Purkinje cell (primary cell): ENCODE measurements at places on chromosomes 16 and 17. TPM values are rescaled to one million over a fixed set of nuclear protein-coding genes. Genes with fewer than 3 reads are reported as not detected.

The EVPLL gene
- polyA plus RNA-seq, result not detected in 2 replicates

The SOX8 gene
- polyA plus RNA-seq, result 0.12 and 0.13 TPM in 2 replicates

The LRRC45 gene
- not detected in 2 replicates for polyA plus RNA-seq

The ADAM11 gene
- 1.5 TPM in 1 of 2 replicates, not detected in the other for polyA plus RNA-seq

The MT4 gene
- not detected in 2 replicates for polyA plus RNA-seq

The NXN gene
- polyA plus RNA-seq, result 0.11 TPM in 1 of 2 replicates, not detected in the other

The TBC1D3G gene
- 0.18 TPM in 1 of 2 replicates, not detected in the other for polyA plus RNA-seq

The CCDC200 gene
- polyA plus RNA-seq, result not detected in 2 replicates

The ASB16 gene
- polyA plus RNA-seq, result not detected in 2 replicates

The TAT gene
- polyA plus RNA-seq, result not detected in 2 replicates

The TNFRSF13B gene
- polyA plus RNA-seq, result not detected in 2 replicates

The ATP1B2 gene
- 56.0 and 70.0 TPM in 2 replicates for polyA plus RNA-seq

The BEAN1 gene
- not detected in 2 replicates for polyA plus RNA-seq

The P2RX1 gene
- polyA plus RNA-seq, result not detected in 2 replicates

The AARS1 gene
- polyA plus RNA-seq, result 42.2 and 47.7 TPM in 2 replicates

The MT1A gene
- polyA plus RNA-seq, result 3.5 TPM in 1 of 2 replicates, not detected in the other

The ANKS4B gene
- polyA plus RNA-seq, result not detected in 2 replicates

The SOX15 gene
- 5.0 and 6.3 TPM in 2 replicates for polyA plus RNA-seq

The SRL gene
- not detected in 2 replicates for polyA plus RNA-seq

The GPR139 gene
- not detected in 2 replicates for polyA plus RNA-seq

The PIRT gene
- 0.20 and 0.95 TPM in 2 replicates for polyA plus RNA-seq

The GDPD1 gene
- polyA plus RNA-seq, result 109 and 139 TPM in 2 replicates

The SLC38A8 gene
- polyA plus RNA-seq, result not detected in 2 replicates

The PYDC1 gene
- polyA plus RNA-seq, result 0.94 and 1.6 TPM in 2 replicates
